ENCODE measurements at places on chromosomes 3 and 15.

DNA sequence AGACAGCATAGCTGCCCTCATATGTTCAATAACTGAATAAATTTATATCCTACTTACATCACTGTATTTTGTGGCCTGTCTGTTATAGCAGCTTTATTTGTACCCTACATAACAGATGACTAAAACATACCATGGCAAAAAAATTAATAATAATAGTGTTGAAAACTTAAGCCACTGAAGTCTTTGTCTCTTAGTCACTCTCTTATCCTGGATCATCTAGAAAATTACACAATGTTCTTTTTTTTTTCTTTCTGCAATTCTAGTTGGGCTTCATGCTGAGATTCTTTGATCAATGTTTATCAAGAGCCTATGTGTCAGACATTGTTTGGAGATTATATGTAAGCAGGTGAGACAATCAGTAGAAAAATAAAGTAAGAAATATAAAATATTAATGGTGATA is 519.3 kb upstream of the ARPP21 start:
- DNase-seq: no peak

DNA sequence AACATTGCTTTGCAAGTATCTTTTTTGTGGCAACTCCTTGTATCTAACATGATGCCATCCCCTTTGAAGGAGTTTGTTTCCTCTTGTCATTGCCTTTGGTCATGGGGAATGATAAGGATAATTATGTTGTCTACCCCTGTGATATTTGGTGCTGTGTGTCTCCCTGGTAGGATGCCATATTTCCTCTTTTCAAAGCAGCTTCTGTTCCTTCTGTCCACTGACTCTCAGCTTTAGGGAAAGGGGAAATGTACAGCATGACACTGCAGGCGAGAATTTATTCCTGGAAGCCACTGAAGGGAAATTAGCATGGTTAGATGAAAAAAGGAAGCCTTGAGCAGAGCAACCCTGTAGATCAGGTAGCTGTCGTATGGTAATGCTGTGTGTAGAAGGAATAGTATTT is 576.7 kb downstream of the CADM2 start:
- no peak for DNase-seq

DNA sequence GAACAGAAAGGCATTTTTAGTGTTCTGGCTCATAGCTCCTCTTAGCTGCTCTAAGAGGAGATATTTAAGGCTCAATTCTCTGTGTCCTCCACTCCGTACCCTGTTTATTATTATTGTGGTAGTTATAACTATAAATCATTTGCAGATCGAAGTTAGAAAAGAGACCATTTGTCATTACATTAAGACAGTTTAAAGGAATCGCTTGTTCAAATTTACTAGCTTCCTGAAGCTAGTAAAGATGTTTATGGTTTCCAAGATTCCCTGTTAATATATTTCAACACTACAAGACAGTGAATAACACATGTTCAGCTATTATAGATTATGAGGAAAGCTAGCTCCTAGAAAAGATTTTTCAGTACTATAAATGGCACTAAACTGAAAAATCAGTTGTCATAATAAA is 12.6 kb downstream of the ATXN7 start:
- no peak for DNase-seq

- DNase-seq: no peak
These were observed 26.6 kb upstream of the MGA start for GRCh38 chr15:41633609-41634008.

DNA sequence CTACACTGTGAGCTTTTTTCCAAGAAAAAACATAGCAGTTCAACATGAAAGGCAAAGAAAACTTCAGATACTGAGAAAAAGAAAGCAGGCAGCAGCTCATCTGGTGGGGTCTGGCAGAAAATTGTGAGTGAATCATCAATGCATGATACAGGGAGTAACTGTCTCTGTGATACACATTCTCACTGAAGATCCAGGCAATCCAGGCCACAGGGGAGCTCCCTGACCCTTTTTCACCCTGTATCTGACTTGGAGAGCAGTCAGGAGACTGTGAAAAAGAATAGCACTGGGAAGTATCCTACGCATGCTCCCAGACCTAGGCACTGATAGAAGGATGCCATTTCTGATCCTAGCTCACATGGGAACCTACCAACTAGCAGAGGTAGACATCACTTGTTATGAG is 269.8 kb downstream of the MBNL1 start:
- DNase-seq: no peak

- no peak for DNase-seq
These were observed 96.1 kb downstream of the MCTP2 start for GRCh38 chr15:94327356-94327936.

DNA sequence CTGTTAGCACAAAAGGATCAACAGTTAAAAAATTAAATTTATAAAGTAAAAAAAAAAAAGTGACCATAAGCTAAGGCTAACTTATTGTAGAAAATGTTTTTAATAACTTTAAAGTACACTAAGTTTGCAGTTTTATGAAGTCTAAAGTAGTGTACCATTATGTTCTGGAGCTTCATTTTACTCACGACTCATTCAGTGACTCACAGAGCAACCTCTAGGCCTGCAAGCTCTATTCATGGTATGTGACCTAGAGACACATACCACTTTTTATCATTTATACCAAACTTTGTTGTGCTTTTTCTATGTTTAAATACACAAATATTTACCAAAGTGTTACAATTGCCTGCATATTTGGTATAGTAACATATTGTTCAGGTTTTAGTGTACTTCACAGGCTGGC is 1552.3 kb downstream of the OTOL1 start:
- no peak for DNase-seq

- no peak for DNase-seq
These were observed 1187.1 kb downstream of the ROBO1 start for GRCh38 chr3:78580681-78581080.

- DNase-seq: no peak
These were observed 27.1 kb upstream of the SKIL start for GRCh38 chr3:170330366-170330765.
